Activated T-cell treated with anti-CD3 and anti-CD28 coated beads, Interleukin-2, amount 50 U/mL, for 1 hour (primary cell): ENCODE measurements at places on chromosomes 5 and 9.

- no peak for DNase-seq
Observed at GRCh38 chr9:114529285-114529684, 24.0 kb upstream of the WHRN start.

DNA sequence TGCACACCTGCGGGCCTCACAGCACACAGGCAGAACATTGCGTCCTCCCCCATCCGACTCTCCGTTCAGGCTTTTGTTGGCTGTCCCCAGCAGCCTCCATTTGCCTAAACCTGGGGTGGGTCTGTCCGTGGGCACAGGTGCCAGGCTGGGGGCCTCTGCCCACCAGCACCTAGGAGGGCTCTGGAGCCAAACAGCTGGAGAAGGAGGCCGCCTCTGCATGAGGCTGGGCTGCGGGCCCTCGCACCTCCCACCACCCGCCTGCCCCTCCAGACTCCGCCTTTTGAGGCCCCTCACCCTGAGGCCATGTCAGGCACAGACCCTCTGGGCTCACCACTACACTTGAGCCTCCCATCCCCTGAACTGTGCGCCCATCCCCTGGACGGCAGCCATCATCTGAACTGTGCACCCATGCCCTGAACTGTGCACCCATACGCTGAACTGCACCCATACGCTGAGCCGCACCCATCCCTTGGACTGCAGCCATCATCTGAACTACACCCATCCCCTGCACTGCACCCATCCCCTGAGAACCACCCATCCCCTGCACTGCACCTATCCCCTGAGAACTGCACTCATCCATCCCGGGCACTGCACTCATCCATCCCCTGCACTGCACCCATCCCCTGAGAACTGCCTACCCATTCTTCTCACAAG is 98.0 kb upstream of the OTULINL start:
- no peak for DNase-seq

DNA sequence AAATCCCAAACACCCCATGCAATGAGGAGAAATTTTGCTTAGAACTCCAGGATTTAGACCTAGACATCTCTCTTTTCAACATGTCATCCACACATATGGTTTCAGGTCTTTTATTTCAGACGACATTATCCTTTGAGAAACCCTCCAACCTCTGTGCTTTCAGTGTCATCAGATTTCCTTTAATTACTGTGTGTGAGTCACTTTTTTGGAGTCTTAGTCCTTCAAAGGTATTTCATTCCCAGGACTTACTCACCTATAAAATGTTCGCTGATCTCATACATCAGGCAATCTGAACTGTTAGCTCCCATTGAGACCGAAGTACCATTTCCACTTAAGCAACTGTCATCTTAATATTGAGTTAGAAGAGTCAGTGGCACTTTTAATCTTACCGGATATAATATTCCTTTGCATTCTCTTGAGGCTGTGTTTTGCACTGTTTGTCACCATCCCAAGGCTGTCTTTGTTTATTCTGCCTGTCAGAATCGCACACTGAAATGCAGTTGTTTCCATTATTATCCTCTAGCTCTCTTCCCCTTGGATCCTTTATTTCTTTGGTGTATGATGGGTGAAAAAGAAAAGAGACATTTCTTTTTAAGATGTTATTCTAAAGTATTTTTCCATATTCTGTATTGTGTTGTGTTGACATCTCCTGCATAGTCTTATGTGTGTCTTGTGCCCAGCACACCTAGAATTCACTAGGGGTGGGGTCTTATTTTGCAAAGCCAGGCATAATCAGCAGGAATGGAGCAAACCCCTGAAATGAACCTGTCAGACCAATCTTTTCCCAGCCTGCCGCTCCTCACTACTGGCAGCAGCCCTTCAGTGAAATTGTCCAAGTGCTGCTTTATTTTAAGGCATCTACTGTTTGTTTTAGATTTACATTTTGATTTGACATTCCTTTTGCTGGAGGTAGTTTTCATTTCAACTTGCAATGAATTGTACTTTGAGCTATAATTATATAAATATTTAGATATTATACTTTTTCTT is 155.4 kb downstream of the PAM start:
- no peak for DNase-seq

GRCh38 chr5:132407970-132408369 is 38.5 kb downstream of the SLC22A5 start:
- no peak for DNase-seq

DNA sequence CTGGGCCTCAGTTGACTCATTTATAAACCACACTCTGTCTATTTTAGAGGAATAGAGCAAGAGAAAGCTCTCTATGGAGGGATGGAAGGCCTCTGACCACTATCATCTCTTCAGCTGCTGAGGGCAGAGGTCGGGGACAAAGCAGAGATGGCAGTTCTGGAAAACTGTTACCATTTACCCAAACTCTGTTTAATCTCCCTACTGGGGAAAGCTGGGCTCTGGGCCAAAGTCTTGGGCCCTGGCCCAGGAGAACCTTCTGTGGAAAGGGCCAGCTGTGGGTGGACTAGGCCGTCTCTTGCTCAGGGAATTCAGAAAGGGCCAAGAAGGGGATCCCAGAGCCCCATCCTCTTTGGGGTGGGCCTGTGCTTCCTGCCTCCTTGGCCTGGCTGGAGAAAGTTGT is 100.0 kb downstream of the PSD2 start:
- no peak for DNase-seq

DNA sequence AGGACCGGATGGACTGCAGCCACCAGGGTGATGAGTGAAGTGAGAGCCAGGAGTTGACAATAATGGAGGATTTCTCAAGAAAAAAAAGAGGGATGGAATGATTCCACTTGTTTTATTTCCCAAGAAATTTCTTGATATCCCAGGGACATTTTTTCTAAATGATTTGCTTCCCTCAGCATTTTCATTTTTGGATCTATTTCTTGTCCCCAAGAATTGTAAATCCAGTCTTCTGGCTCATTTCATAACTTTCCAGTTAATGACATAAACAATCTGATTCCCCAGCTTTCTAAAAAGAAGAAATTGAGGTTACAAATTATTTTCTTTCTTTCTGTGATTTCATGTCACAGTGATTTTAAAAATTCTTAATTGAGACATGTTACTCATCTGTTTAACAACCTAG is 446.5 kb downstream of the PRR16 start:
- DNase-seq = no peak

GRCh38 chr5:159641371-159642039 is 274.8 kb upstream of the ADRA1B start:
- DNase-seq = no peak

DNA sequence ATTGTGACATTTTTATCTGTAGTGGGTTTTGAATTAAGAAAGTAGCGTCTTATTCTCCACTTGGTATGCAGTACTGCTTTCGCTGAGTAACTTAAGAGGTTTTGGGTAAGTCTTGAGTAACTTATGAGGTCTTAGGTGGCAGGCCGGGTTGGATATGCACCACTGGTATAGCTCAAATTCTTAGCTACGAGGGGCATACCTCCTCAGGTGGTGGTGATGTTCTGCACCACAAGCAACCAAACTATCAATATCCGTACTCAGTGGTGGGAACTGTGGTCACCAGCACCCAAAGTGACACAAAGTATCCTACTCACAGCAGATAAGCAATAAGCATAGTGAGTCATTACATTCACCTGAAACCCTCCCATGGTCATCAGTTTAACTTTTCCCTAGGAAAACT is 13.7 kb downstream of the SMC2 start:
- no peak for DNase-seq

GRCh38 chr9:113125386-113126035 is 25.3 kb upstream of the SLC31A2 start:
- no peak for DNase-seq

GRCh38 chr5:3886524-3887451 is 291.2 kb downstream of the IRX1 start:
- no peak for DNase-seq

DNA sequence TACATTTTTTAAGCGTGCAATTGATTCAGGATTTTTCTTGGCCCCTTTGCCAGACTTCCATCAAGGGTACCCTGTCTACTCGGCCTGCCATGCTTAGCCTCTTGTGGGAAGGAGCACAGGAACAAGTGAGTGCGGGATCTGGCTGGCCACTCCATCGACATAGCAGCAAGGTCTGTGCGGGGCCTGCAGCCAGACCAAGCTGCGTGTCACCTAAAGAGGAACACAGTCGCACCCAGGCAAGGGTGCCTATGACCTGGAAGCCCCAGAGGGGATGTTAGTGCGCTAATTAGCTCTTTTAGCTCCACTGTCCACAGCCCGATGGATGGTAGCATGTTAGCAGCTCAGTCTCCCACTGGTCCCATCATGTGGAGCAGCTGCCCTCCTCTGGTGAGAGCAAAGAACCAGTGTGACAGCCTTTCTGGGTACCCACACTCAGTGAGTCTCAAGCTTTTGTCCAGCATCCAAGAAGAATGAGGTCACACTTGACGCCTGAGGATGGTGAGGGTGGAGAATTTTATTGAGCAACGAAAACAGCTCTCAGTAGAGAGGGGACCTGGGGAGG is 38.7 kb downstream of the FTMT start:
- no peak for DNase-seq

DNA sequence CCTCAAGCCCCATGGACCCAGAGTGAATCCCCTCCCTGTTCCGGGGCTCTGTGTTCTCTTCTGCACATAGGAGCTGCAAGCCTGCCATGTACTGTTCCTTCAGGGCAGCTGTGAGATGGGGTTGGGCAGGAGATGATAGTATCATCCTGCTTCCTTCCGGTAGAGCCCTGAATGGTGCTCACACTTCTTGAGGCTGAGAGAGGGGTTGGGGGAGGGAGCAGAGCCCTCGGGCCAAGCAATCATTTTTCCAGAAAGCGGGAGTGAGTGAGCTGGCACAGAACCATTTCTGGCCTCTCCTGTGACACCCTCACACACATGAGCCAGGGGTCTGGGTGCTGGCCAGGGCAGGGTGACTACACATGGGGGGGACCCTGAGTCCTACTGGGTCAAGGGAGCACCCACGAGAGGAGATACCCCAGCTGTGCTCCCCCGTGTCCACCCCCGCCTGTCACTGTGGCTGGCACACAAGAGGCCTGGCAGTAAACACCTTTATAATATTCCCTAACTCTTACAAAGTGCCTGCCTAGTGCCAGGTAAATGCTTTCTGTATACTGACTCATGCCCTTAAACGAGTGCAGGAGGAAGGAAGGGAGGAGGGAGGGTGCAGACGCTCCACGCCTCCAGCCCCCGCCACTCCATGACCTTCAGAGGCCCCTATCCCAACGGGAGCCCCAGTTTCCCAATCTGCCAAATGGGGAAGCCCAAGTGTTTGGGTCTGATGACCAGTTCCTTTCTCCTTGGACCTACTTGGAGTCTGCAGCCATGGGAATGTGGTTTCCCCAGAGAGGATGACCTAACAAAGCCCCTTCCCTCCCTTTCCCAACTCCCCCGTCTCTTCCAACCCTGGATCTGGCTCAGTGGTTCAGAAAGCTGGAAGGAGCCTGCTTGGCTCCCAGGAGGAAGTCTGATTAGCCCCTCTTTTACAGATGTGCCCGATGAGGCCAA is 15.5 kb downstream of the AKNA start:
- DNase-seq = peak; percentile 48

- DNase-seq = no peak
Observed at GRCh38 chr9:127522727-127523126, 71.4 kb downstream of the LRSAM1 start.

DNA sequence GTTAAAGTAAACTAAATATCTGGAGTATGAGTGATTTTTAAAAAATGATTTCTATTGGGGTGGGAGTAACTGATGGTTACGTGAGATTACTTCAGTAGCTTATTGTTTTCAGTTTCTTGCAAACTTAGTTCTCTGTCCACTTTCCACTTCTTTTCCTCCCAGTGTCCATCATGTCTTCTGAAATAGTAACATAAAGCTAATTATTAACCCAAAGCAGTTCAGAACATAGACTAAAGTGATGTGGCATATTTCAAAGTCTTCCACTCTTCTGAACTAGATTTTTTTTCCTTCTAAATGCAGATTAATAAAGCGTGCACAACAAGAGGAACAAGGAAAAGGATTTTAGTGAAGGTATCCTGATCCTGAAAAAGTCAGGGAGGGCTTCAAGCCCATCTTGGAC is 114.1 kb downstream of the MAN2A1 start:
- no peak for DNase-seq

- no peak for DNase-seq
Observed at GRCh38 chr5:161165998-161166660, 314.1 kb upstream of the ATP10B start.

GRCh38 chr9:107059220-107059619 is 196.3 kb downstream of the ZNF462 start:
- no peak for DNase-seq

DNA sequence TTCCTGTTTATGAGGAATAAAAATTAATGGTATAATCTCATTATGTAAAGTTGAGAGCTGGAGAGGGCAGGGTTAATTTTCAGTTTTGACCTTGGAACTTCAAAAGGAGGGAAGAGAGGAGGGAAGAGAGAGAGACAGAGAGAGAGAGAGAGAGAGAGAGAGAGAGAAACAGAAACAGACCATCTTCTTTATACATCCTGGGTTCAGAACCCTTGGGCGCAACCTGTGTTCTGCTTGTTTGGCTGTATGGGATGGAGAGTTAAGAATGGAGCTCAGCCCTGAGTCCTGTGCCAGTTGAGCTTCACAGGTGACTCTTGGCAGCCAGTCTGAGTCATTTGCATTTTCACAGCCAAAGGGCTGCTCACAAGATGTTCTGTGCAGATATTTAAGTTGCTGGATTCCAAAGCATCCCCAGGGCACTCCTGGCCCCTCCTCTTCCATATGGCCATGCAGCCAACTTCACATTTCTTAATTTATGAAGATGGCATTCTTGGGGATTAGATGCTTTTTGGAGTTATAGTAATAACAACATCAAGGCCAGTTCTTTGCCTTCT is 143.5 kb downstream of the CARTPT start:
- DNase-seq = no peak

GRCh38 chr5:112434641-112435040 is 15.6 kb upstream of the EPB41L4A start:
- DNase-seq = no peak

DNA sequence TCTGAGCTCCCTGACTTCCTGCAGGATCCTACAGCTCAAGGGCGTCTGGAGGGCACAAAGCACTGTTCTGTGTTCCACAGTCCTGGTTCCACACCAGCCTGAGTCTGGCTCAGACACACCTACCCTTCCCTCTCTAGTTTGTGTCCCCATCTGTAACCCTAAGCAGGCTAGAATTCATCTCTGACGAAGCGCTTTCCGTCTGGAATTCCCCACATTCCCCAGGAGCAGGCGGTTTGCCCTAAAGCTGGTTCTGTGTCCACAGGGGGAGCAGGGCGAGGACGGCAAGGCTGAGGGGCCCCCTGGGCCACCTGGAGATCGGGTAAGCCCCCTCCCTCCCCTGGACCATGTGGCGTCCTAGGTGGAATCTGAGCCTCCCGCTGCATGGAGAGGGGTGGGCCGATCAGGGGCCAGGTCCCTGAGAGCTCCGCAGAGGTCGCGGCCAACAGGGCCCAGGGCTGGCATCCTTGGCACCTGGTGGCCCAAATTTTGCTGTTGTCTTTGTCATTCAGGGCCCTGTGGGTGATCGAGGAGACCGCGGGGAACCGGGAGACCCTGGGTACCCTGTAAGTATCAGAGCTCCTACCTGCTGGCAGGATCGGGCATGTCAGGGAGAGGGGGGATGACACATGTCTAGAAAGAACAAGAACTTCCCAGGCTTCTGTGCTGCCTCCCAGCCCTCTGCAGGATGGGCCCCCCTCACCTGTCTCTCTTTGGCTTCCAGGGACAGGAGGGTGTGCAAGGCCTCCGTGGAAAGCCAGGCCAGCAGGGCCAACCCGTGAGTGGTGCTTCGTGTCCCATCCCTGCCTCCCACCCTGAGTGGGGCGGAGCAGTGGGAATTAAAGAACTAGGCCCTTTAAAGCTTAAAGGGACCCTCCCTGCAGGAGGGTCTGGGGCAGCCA is 34.5 kb upstream of the ORM1 start:
- peak; percentile 8 for DNase-seq

GRCh38 chr9:19699756-19700155 is 89.1 kb downstream of the SLC24A2 start:
- no peak for DNase-seq

GRCh38 chr5:149386166-149386565 is 7.1 kb upstream of the IL17B start:
- no peak for DNase-seq
